Muscle of back (tissue), 13 donors: ENCODE measurements at places on chromosomes 1 and 21.
A peak's percentile ranks its signal among the peaks of the same experiment; 100 is the strongest.

- peak; percentile 56 for DNase-seq
Measured at GRCh38 chr1:212587016-212587887, 21.3 kb upstream of the ATF3 start.

DNA sequence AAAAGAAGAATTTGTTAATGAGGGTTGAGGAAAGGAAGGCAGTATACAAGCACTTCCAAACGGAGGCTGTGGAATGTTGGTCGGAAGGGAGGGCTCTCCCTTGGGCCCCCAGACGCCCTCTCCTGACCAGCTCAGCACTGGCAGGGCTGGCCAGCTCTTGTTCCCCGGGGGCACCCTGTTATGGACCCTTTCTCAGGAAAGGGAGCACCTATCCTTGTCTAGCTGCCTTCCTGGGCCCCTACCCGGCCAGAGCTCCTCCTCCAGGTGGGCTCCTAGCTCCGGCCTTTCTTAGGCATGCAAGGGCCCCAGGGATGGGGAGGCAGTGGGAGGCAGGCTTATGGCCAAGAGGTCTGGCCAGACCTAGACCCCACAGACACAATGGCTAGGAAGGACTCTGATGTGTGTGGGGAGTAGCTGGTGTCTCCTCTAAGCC, 926 bp downstream of the BLACAT1 start:
- DNase-seq: no peak

DNA sequence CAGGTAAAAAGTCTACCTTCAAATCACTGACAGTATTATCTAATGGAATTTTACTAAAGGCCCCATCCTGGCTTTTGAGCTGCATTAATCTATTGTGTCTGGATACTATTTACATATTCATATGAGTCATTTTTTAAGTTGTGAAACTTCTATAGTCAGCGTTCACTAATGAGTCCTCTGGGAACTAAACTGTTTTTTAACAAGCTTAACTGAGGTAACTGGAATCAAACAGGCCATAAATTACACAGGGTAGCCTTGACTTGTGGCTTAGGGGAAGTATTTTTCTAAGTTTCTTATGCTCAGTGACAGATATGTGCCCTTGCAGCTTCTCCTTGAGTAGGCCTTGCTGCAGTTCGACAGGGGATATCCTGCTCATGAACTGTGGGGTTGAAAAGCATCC, 68.8 kb downstream of the JMJD4 start:
- no peak for DNase-seq

DNA sequence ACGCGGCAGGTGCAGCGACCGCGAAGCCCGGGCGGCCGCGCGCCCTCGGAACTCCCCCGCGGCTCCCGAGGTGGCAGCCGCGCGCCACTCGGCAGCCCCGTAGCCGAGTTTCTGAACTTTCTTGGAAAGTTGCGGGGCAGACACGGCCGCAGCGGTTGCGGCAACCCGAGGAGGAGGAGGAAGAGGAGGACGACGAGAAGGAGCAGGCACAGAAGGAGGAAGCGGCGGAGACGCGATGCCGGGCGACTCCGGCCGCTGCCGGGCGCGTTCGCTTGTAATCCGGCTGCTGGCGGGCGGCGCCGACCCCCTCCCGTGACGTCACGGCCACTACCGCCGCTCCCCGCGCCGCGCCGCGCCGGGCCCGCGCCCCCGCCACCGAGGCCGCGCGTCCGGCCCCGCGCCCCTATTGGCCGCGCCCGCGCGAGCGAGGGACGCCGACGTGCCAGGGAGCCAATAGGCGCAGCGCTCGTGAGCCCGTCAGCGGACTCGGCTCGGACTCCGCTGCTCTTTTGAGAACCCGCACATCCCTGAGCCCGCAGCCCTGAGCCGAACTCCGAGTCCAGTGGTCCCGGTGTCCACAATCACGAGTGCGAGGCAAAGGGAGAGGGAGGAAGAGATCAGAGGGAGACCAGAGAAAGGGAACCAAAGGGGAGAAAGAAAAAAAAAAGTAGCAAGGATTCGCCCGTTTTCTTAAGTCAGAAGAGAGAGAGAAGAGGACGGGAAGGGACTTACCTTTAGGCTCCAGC, 736 bp upstream of the BARHL2 start:
- peak; percentile 66 for DNase-seq

GRCh38 chr1:107100331-107100984, 40.4 kb upstream of the NTNG1 start:
- peak; percentile 53 for DNase-seq
